ENCODE measurements at places on chromosomes 16 and 17.
A peak's percentile ranks its signal among the peaks of the same experiment; 100 is the strongest.

GRCh38 chr16:82834151-82834815, 207.5 kb downstream of the CDH13 start:
- no peak for DNase-seq

GRCh38 chr17:30573603-30574175, 96.5 kb downstream of the GOSR1 start:
- DNase-seq = no peak

GRCh38 chr16:79362300-79362970, 238.1 kb downstream of the MAF start:
- DNase-seq = no peak

GRCh38 chr16:66850115-66850815, 6.1 kb downstream of the CA7 start:
- DNase-seq = no peak

DNA sequence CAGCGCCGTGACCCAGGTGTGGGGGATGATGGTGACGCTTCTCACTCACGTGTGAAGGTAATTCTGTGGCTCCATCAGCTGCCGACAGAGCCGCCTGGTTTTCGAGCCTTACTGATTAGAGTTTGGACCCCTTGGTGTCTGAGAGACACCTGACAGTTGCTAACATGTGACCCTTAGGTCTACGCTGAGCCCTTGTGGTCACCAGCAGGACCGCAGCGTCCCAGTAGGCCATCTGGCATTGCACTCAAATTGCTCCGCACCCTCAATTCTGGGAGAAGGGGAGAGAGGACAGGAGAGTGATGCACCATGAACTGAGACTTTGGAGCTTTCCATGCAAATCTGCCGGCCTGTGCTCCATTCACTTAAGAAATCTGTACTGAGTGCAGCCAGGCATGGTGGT, 2.5 kb downstream of the FLYWCH1 start:
- no peak for DNase-seq

DNA sequence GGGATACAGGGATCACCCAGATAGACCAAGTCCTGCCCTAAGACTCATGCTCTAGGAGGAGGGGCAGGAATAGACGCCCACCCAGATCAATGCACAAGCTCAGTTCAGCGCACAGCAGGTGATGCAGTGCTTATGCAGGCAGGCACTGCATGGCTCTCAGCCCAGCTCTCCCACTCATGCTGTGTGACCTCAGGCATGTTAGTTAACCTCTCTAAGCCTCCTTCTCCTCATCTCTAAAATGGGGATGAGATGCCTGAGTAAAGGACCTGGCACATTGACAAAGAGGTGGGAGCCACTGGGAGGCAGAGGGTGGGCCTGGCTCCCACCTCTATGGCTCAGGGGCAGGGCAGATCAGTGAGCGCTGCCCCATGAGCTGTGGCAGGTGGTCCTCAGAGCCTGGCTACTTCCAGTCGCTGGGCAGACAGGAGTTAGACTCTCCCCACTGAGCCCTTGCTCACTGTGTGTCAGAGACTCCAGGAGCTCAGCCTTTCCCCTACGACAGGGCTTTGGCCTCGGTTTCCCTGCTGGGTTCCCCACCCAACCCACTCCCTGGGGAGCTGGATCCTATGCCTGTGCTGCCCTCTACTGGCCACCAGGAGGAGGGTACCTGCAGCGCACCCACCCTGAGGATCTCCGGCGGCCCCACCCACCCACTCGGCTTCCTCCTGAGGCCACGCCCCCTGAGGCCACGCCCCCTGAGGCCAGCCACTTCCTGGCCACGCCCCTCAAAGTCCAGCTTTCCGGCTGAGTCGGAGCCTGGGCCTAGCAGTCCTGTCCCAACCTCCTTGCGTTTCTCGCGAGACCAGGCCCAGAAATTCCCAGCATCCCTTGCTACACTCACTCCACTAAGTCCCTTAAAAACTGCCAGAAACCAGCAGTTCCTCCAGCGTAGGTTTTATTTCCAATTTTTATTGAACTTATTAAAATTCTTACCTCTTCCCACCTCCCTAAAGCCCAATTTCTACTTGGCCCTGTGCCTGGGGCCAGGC, 196.1 kb downstream of the GSG1L start:
- no peak for DNase-seq

DNA sequence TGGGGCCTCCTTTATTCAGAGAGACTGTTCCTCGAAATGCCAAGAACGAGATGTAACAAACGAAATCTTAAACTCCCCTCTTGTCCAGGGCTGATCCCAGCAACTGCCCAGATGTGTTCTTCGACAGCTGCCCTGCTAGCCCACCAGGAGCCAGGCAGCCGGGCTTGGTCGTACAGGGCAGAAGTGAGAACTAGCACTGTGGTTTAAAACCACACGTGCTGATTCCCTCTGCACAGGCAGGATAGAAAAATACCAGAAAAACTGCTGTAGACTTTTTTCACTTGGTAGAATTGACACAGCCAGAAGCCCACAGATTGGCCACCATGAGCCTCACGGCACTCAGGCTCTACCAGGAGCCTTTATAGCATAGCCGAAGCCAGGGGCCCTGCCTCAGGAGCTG, 33.1 kb downstream of the PLD6 start:
- DNase-seq = no peak

- DNase-seq = no peak
Observed at GRCh38 chr17:59355030-59355701, 23.7 kb downstream of the YPEL2 start.

GRCh38 chr16:70391446-70391845, 44.7 kb downstream of the DDX19A start:
- DNase-seq = no peak

- DNase-seq = no peak
Observed at GRCh38 chr16:886802-887731, 83.7 kb downstream of the LMF1 start.

- no peak for DNase-seq
Observed at GRCh38 chr16:66270333-66270927, 96.1 kb upstream of the CDH5 start.

- no peak for DNase-seq
Observed at GRCh38 chr17:1714980-1715802, 5.0 kb upstream of the TLCD2 start.

DNA sequence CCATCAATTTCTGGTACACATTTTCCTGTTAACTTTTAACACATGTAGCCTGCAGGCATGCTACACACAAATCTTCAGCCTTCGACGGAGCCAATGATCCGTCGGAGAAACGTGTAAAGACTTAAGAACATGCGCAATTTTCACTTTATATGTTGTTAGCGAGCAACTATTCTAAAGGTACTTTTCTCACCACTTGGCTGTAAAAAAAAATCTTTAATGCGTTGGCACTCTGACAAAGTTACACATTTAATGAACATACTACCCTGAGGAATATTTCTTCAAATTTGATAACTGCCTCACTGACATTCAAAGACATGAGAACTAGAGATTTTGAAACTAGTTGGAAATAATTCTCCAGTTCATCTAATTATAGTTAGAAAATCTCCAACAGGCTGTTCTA, 507.5 kb upstream of the SALL1 start:
- no peak for DNase-seq

DNA sequence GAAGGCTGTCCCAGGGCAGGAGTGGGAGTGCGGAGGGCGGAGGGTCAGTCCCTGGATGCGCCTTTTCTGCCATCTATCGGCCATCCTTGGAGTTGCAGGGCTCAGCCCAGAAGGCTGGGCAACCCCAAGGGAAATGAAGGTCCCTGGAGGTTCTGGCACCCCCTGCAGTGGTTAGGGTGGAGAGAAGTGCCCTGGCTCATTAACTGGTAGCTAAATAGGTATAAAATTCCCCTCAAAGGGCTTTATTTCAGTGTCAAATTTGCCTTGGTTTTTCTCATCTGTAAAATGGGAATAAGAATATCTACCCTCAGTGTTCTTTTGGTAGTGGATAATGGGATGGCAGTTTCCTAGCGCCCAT, 22.4 kb downstream of the C17orf75 start:
- peak; percentile 18 for DNase-seq

GRCh38 chr16:16083421-16084156, 134.2 kb downstream of the ABCC1 start:
- no peak for DNase-seq

DNA sequence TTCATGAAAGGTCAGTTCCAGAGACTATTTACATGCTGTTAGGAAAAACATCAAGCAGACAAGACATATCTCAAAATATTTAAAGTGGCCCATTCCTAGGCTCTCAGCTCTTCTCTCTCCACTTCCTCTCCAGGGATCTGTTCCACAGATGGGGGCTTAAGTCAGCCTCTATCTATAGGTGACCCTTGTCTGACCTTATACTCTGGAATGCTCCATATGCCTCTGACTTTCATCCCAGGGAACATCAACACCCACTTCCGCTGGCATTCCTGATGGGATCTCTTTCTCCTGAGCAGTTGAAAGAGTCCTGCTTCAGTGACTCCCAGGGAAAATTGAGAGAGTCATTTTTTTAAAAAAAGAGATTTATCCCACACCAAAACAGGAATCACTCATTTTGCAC, 11.5 kb upstream of the WIPI1 start:
- DNase-seq = no peak

GRCh38 chr17:78664476-78665386, 87.5 kb upstream of the DNAH17 start:
- no peak for DNase-seq

DNA sequence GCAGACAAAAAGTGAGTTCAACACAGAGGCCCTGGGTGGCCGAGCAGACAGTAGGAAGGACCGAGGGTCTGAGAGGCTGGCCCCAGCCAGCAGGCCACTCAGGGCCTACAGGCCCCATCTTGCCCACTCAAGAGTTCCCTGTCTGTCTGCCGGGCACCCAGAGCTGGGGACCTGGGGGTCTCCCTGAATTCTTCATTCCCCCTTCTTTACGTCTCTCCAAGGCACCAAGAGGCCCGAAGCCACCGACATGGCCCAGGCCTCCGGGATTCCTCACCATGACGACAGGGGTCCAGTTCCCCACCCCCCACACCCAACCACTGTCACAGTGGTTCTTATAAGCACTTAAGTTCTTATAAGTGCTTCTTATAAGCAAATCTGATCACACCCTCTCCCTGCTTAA, 49.2 kb downstream of the NOS2 start:
- no peak for DNase-seq

- DNase-seq = no peak
Observed at GRCh38 chr17:306536-307294, 45.9 kb downstream of the RPH3AL start.

DNA sequence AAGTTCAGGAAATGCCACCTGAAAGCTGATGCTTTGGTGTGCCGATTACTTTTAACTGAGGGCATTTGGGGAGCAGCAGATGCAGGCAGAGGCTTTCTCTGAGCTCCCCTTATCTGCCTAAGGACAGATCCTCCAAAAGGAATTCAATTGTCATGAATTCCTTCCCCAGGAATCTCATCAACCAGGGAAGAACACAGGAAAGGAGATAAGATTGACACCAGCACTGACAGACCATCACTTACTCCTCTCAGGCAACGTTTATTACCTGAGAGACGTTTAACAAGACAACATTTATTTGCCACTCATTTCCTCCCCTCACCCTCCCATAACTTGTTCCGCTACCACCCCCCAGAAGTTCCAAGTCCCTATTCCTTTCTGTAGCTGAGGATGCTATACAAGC, 17.6 kb upstream of the CDRT4 start:
- DNase-seq = no peak

DNA sequence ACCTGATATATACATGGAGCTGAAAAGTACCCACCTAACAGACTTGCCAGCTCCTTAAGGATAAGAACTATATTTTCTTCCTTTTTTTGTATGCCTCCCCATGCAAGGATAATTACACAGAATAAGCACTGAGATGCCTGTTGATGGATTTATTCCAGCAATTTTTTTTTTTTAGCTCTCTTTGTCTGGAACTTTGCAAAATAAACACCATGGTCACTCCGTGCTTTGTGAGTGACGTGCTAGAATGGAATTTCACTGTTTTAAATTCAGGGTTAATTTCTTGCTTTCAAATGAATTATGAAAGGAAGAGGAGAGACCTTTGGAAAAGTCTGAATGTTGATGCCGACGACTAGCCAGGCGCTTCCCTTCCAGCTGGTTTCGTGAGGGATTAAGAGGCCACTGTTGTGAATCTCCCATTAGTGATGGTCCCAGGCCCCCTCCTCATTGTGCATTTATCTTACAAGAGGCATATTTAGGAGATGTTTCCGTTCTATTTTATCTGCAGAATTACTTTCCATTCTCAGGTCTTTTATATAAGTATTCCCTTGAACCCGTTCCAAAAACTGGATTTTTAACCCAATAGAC, 529.1 kb downstream of the WWOX start:
- DNase-seq = no peak

- DNase-seq = no peak
Observed at GRCh38 chr17:36470499-36470898, 16.0 kb upstream of the ZNHIT3 start.

GRCh38 chr16:47949276-47949675, 206.5 kb downstream of the ABCC12 start:
- DNase-seq = no peak

DNA sequence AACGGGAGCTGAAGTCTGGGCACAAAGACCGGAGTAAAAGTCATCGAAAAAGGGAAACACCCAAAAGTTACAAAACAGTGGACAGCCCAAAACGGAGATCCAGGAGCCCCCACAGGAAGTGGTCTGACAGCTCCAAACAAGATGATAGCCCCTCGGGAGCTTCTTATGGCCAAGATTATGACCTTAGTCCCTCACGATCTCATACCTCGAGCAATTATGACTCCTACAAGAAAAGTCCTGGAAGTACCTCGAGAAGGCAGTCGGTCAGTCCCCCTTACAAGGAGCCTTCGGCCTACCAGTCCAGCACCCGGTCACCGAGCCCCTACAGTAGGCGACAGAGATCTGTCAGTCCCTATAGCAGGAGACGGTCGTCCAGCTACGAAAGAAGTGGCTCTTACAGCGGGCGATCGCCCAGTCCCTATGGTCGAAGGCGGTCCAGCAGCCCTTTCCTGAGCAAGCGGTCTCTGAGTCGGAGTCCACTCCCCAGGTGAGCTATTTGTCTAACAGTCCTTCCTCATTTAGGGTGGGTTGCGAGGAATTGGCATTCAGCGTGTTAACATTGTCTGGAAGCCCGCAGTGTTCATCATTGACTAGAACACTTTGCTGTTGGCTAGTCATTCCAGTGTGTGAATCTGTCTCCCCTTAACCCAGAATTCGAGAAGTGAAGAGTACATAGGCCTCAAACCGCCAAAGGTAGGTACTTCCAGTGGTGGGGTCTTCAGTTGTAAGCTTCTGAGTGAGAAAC, 1.5 kb downstream of the CDK12 start:
- DNase-seq = no peak

GRCh38 chr17:732067-732901, at the start of gene TLCD3A:
Gene TLCD3A, plus strand, starts transcription at chr17:732596. Its CDS starts 52 bp downstream, at chr17:732648.
- DNase-seq = no peak

- no peak for DNase-seq
Observed at GRCh38 chr17:31550389-31551056, 159.0 kb downstream of the RAB11FIP4 start.

GRCh38 chr17:76643553-76644148, at the start of gene ST6GALNAC1:
Gene ST6GALNAC1, minus strand, starts transcription at chr17:76643757. Its CDS starts 119 bp downstream, at chr17:76643638.
- no peak for DNase-seq

Measured in stimulated activated CD4-positive, alpha-beta T cell treated with anti-CD3 and anti-CD28 coated beads, Interleukin-1b, Interleukin-23, amount 100 ng/mL, for 1 hour (primary cell).